Naive thymus-derived CD8-positive, alpha-beta T cell (primary cell): ENCODE measurements at places on chromosomes 2 and 18.

- DNase-seq, result no peak
Observed at GRCh38 chr2:31235504-31235902, 1.6 kb downstream of the EHD3 start.

- no peak for DNase-seq
Observed at GRCh38 chr2:208607694-208608093, 201.1 kb downstream of the PTH2R start.

- no peak for DNase-seq
Observed at GRCh38 chr18:29383311-29384273, 1206.7 kb upstream of the CDH2 start.

DNA sequence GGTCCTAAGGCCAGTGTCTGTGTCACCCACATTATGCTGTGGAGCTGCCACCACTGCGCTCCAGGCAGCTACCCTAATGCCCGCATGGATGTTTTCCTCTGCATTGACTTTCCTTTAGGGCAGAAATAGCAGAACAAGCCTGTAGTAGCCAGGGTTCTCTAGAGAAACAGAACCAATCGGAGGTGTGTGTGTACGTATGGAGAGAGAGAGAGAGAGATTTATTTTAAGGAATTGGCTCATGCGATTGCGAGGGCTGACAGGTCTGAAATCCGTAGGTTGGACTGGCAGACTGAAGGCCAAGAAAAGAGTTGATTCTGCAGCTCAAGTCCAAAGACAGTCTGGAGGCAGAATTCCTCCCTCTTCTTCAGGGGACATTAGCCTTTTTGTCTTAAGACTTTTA is 110.3 kb downstream of the LAMA3 start:
- DNase-seq, result no peak

GRCh38 chr2:84450288-84451227 is 8.5 kb downstream of the SUCLG1 start:
- DNase-seq, result no peak

DNA sequence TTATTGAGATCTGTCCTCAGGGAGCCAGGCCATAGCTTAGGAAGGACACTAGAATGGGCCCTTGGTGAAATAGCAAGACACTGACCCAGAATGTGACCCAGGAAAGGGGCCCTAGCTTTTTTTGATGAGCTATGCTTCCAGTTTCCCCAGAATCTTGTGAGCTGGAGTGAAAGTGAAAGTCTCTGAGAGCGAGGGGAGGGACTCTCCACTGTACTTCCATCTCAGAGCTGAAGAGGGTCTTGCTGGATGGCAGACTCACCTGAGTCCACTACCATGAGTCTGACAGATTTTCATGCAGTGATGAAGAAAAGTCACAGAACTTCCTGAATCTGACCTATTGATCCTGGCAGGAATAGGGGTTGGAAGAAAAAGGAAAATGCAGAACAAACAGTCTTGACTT is 3.1 kb downstream of the ARHGAP25 start:
- peak; percentile 31 for DNase-seq

DNA sequence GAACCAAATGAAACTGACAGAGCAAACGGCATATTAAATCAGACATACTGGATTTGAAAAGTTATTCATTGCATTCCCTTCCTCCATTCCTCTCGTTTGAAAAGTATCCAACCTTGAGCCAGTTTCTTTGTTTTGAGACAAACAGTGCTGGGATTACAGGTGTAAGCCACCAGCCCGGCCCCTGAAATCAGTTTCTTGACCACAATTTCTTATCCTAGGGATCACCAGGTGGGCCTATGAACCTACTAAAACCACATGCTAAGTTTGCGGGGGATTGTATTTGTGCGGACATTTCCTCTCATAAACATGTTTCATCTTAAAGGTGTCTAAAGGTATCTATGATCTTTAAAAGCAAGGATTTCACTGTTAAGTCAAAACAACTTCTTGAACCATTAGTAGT is 11.6 kb downstream of the PTPN2 start:
- DNase-seq, result no peak

DNA sequence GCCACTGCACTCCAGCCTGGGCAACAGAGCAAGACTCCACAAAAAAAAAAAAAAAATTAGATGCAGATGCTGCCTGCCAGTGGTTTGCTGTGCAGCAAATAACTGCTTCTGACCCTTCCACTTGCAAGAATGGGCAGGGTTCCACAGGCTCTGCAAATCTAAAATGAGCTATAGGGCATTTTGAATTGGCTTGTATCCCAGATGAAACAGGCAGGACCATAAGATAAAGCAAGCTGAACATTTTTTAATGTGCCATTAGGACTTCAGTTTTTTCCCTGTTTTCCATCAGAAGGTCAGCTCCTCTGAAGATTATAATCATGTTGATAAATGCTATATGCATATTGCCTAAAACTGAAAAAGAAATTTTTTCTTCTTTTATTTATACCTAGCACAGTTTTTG is 15.7 kb upstream of the FZD7 start:
- no peak for DNase-seq

GRCh38 chr2:38074764-38075506 is 1.0 kb downstream of the CYP1B1 start:
- DNase-seq, result no peak

DNA sequence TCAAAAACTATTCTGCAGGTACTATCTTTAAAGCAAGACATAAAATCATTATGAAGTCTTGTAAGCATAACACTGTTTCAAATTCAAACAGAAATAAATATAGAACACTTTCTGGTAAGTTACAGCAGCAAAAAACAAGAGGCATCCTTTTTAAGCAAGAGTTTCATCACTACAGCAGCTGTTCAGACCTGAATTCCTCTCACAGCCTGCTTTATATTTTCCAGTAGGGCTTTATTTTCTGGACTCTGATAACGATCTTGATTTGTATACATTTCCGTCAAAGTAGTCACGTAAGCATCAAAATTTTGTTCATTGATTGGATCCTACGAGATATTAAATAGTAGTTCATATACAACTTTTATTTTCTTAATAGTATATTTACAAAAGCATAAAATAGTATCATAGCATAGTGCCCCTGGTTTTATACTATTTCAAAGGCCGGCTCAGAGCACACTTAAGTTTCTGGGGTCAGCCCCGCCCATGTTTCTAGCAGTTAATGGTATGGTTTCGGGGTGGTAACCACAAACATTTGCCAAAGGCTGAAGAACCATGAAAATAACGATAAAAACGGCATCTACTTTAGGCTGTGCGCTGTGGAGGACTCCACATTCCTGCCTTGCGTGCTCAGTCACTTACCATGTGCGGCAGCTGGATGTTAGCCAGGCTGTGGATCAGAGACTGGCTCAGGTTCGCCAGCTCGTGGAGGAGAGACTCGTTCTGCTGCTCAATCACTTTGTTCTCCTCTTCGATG is 47.5 kb upstream of the PXDN start:
- no peak for DNase-seq

GRCh38 chr2:28358668-28359201 is 33.9 kb upstream of the FOSL2 start:
- DNase-seq, result no peak

GRCh38 chr2:56102866-56103265 is 80.9 kb upstream of the CCDC85A start:
- no peak for DNase-seq

DNA sequence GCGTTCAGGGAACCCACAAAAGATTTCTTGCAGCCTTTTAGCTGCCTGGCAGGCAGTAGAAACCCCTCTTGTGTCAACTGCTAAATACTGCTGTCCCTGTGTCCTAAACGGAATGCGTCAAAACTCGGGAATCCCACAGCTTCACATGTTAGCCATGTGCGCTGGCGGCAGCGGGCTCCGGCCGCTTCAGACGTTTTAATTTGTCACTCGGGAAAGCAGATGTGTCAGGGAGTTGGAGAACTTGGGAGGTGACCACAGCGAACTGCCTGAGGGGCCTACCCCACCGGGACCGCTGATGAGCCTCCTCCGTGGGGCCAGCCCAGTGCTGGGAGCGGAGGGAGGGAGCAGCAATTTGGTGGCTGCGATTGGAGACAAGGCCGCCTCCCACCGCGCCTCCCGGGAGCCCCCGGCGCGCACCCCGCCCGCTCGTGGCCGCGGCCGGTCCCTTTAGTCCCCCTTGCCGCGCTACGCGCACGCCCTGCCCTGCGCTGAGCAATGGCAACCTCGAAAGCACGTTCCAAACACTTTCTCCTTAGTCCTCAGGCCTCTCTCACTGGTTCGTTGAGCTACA is 146.1 kb upstream of the SATB2 start:
- DNase-seq, result no peak

DNA sequence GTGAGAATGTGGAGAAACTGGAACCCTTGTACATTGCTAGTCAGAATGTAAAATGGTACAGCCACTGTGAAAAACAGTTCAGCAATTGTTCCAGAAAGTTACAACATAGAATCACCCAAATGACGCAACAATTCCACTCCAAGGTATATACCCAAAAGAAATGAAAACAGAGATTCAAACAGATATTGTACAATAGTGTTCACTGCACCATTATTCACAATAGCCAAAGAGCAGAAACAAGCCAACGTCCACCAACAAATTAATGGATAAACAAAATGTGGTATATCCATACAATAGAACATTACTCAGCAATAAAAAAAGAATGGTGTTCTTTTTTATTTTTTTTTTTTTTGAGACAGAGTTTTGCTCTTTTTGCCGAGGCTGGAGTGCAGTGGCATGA is 10.9 kb downstream of the CLASP1 start:
- DNase-seq, result no peak

DNA sequence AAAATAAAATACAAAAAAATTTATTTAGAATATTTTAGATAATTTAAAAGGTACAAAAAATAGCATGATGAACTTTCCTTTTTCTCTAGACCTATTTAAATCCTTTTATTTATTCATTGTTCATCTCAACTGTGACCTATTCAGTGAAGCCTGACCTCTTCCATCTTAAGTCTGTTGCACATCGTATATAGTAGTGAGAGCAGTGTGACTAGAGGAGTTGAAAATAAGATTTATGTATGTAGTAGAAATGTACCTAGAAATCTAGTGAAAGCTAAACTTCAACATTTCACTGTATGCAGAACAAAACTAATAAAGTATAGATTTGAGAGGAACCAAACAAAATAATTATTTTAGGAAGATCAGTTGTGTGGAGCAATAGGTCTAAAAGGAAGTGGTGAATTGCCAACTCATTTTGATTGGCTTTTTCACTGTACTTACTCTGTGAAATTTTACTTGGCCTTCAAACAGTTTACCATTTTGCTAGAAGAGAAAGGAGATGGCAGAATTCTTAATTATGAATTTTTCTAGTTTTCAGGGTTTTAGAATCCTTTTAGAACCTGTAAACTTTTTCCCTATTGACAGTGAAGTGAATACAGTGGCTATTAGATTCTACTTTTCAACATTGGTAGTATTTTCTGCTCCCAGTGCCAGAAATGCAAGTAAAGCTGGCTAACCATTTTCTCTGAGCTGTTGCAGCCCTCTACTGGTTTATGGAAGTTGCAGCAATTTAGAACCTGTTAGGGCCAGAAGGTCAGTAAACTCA is 11.0 kb downstream of the ANKRD12 start:
- peak; percentile 64 for DNase-seq

- no peak for DNase-seq
Observed at GRCh38 chr2:191954451-191954850, 107.6 kb upstream of the CAVIN2 start.
